ENCODE measurements at places on chromosomes 4 and X.

GRCh38 chr4:112343330-112344080, 46.3 kb downstream of the ALPK1 start:
- DNase-seq: no peak

GRCh38 chr4:926538-926937, 5.6 kb downstream of the GAK start:
- DNase-seq: no peak

DNA sequence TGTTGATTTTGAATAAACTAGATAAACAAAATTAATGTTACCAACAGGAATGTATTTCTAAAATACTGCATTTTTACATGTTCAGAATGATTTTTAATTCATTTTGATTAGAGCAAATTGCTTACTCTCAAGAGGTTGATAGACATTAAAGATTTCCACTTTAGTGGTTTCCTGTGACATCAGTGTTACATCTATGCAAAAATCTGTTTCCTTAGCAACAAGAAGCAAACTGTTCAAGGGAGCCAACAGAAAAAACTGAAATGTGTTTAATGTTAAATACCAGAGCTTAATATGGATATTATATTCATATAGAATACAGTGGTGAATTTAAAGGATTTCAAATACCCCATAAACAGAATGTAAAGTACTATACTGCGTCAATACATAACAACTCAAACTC, 277.8 kb downstream of the GABRG1 start:
- DNase-seq: no peak

- no peak for DNase-seq
Measured at GRCh38 chrX:107673431-107673830, 45.1 kb downstream of the PRPS1 start.

DNA sequence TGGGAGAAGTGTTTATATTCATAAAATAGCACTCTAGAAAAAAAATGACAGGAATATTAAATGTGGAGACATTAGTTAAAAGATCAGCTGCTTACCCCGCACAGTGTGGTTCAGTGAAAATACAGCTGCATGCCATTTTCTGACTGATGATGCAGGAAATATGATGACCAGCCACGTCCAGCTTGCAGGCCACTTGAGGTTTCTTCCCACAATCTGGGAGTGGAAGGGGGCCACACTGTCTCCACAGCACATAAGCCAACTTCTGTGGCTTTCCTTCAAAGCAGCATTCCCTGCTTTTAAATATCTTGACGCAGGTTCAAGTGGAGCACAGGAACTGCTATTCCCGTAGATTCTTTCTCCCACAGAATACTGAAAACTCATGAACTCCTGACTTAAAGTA, 173.4 kb upstream of the GALNT7 start:
- no peak for DNase-seq

DNA sequence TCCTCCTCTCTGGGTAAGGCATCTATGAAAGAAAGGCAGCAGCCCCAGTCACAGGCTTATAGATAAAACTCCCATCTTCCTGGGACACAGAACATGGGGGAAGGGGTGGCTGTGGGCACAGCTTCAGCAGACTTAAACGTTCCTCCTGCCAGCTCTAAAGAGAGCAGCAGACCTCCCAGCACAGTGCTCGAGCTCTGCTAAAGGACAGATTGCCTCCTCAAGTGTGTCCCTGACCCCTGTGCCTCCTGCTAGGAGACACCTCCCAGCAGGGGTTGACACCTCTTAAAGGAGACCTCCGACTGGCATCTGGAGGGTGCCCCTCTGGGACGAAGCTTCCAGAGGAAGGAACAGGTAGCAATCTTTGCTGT, 89.9 kb downstream of the EFHC2 start:
- no peak for DNase-seq

DNA sequence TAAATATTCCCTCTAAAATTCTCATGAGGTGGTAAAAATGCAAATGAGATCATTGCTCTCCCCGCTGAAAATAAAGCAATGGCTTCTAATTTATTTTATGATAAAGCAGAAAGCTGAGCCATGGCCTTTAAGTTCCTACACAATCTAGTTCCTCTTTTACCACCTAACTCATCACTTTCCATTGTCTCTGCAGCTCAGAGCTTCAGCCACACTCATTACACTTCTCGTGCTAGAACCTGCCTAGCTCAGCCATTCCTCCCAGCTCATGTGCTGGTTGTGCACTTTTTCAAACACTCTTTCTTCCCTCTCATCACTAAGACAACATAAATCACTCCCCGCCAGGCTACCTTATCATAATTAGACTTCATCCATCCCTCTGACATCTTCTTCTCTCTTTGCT, 1112.1 kb upstream of the PRKX start:
- DNase-seq: no peak

- no peak for DNase-seq
Measured at GRCh38 chrX:108731153-108731552, 5.2 kb downstream of the IRS4 start.

DNA sequence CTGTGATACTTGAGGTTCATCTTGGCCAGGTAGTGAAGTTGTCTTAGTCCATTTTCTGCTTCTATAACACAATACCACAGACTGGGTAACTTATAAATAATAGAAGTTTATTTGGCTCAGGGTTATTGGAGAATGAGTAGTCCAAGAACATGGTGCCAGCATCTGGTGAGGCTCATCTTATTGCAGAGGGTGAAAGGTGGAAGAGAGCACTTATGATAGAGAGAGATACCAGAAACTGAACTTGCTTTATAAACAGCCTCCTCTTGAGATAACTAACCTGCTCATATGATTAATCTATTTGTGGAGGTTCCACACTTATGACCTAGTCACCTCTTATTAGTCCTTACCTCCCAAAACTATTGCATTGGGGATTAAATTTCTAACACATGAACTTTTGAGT, 1.6 kb downstream of the C4orf51 start:
- no peak for DNase-seq
